GM23248 (cell line): ENCODE measurements at places on chromosomes 4 and X.

DNA sequence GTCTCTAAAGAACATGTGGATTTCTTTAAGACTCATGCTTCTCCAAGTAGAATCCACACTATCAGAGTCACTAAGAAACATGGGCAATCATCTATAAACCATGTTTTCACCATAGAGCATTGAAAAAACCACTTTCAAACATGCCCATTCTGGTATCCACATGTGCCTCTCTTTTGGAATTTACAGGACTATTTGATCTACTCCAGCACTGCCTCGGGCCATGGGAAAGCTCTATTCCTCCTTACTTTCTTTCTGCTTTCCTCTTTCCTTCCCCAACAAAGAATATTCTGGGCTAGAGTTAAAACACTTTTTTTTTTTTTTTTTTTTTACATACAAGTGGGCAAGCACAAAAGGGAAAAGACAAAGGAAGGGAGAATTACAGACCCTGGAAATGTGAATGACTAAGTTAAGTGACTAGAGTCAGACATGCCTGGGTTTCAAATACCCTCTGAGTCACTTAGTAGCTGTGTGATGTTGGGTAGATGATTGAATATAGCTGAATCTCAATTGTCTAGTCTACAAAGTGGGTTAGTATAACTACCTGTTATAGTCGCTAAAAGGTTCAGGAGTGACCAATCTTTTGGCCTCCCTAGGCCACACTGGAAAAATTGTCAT, 847.7 kb upstream of the INTU start:
- DNase-seq = peak; percentile 13

- peak; percentile 7 for DNase-seq
Observed at GRCh38 chr4:96009427-96010119, 169.7 kb downstream of the PDHA2 start.

GRCh38 chrX:1108501-1109445, 103.7 kb downstream of the CRLF2 start:
- DNase-seq = no peak

- DNase-seq = no peak
Observed at GRCh38 chr4:1684506-1685234, 557 bp upstream of the FAM53A start.

DNA sequence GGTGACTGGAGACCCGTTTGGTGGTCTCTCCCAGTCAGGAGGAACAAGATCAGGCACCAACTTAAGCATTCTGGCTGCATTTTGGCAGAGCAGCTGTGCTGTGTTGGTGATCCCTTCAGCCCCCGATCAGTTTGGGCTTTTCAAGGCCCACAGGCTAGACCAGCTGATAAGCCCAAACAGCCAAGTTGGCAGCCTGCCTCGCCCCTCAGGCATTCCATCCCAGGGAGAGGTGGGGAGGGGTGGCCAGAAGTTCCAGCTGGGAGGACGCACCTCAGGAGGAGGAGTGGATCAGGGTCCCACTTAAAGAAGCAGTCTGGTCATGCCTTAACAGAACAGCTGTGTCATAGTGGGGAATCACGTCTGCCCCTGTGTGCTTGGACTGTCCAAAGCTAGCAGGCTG, 105.8 kb downstream of the CHIC1 start:
- DNase-seq = no peak

DNA sequence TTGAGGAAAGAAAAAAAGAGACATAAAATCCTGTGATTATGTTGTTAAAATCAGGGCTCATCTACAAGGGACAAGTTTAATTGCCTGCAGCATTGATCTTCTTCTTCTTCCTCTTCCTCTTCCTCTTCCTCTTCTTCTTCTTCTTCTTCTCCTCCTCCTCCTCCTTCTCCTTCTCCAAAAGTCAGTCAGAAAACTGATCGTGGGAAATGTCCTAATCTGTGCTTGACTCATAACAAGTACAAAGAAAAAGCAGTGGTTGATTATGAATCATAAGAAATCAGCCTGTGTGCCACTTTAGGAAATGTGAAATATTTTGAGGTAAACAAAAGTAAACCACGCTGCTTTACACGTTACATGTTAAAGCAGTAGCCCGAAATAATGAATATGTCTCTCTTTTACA, 2.7 kb upstream of the ATP10D start:
- peak; percentile 82 for DNase-seq

DNA sequence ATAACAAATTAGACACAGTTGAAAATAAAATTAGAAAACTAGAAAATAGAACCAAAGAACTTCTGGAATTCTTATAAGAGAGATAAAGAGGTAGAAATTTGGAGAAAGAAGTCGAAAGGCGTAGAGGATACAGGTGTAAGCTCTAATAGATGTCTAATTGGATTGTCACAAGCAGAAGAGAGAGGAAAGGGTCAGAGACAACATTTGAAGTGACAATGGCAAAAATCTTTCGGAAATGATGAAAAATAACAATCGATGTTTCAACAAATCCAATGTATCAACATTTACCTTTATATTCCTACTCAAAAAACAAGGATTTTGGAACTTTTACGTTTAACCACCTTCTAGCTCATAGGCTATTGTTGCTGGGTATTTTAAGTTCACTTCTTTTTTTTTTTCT, 3.8 kb downstream of the CXCL8 start:
- DNase-seq = no peak

GRCh38 chrX:45422216-45422925, 221.7 kb upstream of the DIPK2B start:
- DNase-seq = peak; percentile 39

DNA sequence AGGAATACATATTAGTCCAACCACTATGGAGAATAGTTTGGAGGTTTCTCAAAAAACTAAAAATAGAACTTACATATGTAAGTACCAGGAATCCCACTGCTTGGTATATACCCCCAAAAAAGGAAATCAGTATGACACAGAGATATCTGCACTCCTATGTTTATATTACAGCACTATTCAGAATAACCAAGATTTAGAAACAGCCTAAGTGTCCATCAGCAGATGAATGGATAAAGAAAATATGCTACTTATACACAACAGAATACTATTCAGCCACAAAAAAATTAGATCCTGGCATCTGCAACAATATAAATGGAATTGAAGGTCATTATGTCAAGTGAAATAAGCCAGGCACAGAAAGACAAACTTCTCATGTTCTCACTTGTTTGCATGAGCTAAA, 27.5 kb upstream of the ABCG2 start:
- no peak for DNase-seq

- peak; percentile 64 for DNase-seq
Observed at GRCh38 chr4:118270492-118270891, 82.3 kb downstream of the PRSS12 start.

DNA sequence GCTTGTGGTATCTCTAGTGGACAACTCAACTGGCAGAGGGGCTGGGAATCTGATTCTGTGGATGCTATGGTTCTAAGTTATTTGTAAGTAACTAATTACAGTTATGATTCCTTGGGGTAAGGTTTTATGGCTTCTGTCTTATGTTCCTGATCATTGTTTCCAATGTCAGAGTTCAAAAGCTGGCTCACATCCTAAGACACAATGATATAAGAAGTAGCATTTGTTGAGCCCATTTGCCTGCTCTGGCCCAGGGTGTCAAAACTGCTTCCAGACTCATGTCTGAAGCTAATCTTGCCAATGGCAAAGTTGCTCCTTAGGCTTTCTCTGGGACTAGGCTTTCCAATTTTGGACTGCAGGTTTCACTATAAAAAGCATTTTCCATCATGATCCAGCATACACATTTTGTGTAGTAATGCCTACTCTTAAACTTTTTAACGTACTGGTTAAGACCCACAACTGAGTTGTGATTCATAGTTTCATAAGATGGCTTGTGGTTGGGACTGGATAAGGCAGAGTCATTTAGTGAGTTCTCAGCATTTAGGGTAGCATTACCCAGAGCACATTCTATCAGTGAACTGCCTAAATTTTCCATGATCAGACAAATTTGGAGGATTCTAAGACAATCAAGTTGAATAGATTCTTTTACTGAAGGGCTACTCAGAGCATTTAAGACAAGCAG, 50.0 kb downstream of the CCNI start:
- DNase-seq = peak; percentile 83

DNA sequence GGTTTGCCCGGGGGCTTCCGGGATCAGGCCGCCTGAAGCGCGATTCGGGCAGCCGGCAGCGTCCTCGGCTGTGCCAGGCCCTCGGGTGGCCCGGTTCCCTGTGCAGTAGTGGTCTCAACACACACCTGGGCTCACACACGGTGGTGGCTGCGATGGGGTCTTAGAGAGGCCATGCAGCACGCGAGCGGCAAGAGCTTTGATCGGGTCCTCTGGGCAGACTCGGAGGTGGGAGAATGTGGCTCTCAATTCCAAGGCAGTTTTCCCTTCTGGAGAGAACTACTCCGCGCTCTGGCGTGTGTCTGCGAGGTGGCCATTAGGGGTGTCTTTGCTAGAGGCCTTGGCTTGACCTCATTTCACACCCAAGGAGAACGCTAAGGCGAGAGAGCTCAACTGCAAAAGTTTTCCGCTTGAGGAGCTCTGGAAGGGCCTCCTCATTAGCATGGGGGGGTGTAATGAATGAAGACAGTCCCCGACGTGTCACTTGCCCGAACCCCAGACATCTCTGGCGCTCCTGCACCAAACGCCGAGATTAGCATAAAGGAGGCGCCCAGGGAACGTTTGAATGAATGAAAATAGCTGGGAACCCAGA, 771 bp upstream of the RBPJ start:
- peak; percentile 69 for DNase-seq

DNA sequence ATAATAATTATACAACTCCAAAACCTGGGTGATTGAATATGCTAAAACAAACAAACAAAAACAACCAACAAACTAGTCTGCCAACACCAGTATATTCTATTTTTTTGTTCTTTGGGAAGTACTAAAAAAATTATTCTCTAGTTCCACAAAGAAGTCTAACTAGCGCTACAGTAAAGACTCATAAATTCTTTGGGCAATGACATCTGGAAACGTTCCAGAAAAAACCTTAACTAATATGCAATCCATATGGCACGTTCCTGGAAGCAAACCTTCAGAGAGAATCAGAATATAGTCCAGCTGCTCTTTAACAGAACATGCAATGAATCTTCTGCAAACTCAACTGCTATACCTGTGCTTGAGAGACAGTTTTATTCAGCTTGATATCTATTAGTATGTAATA, 500.1 kb downstream of the TRAM1L1 start:
- no peak for DNase-seq

DNA sequence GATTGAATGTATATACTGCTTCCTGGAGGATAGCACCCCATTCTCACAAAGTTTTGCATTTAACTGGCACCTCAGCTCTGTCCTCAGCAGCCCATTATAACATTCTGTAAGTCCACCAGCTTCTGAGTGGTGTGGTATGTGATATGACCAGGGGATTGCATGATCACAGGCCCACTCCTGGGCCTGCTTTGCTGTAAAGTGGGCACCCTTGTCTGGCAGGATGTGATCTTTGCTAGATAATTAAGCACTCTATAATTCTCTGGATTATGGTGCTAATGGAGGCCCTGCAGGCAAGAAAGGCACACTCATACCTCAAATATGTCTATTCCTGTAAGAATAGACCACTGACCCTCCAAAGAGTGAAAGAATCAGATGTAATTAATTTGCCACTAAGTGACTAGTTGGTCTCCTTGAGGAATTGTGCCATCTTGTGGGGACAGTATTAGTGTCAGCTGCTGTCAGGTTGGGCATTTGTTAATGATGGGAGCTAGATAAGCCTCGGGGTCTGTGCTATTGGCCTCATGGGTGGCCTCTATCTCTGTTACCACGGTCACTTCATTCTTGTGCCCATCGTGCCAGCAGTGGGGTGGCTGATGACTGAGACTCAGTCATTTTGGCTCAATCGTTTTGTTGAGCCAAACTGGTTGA, 2.2 kb upstream of the CFI start:
- peak; percentile 65 for DNase-seq

DNA sequence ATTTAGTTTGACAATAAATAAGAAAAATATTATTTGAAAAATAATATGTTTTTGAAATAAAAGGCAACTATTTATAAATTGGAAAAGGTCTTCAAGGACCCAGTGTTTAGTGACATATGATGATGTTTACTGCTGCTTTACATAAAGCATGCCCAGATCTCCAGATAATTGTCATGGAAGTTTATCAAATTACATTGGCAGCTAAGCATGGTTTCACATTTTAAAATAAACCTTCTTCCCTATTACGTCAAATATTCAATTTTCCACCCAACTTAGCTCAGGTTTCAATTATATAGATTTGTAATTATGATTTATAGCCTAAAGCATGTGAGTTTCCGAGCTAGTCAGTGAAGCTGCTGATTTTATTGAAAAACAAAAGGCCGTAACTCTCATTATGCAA, 417.2 kb downstream of the CFAP47 start:
- no peak for DNase-seq

DNA sequence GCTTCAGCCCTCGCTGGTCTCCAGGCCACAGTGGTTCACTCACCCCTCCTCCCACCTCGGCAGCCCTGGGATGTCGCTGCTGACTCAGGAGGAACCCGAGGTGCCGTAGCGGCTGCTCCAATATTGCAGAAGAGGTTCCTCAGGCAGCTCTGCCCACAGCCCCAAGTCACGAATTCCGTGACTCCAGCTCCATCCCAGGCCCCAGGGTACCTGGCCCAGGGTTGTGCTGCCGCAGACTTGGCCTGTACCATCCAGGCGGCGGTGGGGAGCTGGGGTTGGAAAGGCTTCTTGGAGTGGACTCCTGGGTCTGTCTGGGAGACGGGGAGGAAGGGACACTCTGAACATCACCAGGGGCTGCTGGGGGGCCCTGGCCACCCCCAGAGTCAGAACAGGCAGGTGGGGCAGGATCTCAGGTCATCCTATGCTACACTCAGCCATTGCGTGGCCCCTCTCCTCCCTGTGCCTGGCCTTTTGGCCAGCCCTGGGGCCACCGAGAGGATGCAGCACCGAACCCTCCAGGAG, 728 bp upstream of the HGFAC start:
- DNase-seq = peak; percentile 82

- peak; percentile 57 for DNase-seq
Observed at GRCh38 chr4:125198916-125199315, 115.8 kb upstream of the FAT4 start.

- DNase-seq = no peak
Observed at GRCh38 chr4:189355590-189355989, 585.1 kb upstream of the FRG1 start.

GRCh38 chrX:5991393-5991792, 237.3 kb downstream of the NLGN4X start:
- DNase-seq = no peak

GRCh38 chr4:7173841-7174449, 18.4 kb upstream of the SORCS2 start:
- no peak for DNase-seq

- peak; percentile 80 for DNase-seq
Observed at GRCh38 chrX:17413228-17413627, 38.2 kb downstream of the NHS start.

- peak; percentile 33 for DNase-seq
Observed at GRCh38 chr4:56655209-56655626, 25.9 kb downstream of the HOPX start.

DNA sequence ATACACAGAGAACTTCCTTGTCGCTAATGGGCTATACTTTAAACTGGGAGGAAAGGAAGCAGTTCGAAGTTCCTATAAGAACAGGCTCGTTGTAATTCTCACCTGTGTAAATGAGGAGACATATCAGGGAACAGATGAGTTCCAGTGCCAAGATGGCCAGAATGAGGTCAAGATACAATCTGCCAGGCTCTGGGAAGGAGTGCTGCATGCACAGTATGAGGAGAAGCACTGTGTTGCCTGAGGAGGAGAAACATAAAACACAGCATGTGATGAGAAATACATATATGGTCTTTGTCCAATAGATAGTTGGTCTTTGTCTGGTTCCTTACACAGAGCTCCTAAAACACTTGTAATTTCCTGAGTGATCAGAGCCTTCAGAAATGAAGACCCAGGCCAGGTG, 24.3 kb downstream of the TMEM192 start:
- no peak for DNase-seq

- DNase-seq = no peak
Observed at GRCh38 chrX:41732260-41732659, 8.3 kb downstream of the GPR82 start.
